ENCODE measurements at places on chromosomes 7 and 10. TPM values are rescaled to one million over a fixed set of nuclear protein-coding genes. Genes with fewer than 3 reads are reported as not detected.

Gene SYT15
- not detected for total RNA-seq

GRCh38 chr7:35026150-35026549, 11.1 kb downstream of the DPY19L1 start:
- no peak for DNase-seq

DNA sequence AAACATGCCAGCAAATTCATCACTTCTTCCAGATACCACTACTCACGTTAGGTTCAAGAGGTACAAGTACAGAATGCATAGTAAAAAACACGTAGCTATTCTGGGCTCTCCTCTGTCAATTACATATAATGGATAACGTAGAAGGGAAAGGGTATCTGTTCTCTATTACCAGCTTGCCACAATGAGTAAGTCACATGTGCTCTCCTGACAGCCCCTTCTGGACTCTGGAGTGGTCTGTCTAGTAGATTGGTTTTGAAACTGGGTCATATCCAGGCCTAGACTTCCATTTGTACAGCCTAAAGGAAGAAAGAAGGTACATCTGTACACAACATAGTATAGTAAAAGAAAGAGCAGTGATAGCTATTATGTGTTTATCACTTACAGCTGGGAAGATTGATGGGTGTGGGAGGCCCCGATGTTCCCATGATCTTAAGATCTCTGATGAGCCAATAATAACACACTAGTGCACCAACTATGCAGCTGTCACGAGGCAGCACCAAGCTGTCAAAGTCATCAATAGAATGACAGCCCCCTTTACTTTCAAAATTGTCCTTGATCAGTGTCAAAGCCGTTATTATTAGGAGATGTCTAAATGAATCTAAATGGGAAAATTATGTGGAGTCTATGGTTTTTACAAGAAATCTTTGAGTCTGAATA, 161.9 kb upstream of the AGK start:
- no peak for DNase-seq

DNA sequence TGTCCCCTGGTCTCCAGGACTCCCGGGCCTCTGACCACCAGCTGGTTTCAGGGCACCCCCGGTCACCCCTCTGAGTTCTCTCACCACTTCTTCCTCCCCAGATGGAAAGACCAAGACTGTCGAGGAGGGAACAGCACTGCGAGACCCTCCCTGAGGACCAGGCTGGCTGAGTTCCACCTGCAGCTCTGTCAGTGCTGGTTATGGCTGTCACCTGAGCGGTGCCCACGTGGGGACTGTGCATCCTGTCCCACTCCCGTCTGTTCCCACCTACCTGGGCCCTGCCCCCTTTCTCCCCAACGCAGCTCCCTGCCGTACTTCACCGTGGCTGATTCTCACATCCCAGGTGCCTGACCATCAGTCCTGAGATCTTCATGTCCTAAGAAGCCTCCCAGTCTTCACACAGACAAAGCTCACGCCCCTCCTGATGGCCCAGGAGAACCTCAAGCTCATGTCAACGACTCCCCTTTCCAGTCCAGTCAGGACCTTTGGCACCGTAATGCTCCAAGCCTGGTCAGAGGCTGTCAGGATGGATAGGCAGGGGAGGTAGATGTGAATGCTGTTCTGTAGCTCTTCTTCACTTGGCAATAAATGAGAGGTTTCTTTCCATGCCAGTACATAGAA, 159.7 kb downstream of the USP6NL start:
- DNase-seq, result no peak

DNA sequence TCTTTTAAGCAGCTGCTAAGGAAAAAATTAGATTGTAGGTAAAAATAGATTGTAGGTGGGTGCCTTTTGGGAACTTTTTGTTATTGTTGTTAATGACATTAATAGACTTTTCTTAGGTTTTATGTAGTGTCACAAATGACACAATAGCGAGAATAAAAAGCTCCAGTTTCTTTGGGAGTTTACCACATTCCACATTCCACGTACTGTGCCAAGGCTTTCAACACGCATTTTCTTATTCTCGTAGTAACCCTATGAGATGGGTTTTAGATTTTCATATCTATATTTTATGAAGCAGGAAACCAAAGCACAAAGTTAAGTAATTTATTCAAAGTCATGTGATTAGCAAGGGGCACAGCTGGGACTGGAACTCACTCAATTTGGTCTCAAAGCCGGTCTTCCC, 103.8 kb downstream of the XRCC2 start:
- DNase-seq, result no peak

GRCh38 chr10:6047847-6048246, 14.3 kb downstream of the IL2RA start:
- no peak for DNase-seq

DNA sequence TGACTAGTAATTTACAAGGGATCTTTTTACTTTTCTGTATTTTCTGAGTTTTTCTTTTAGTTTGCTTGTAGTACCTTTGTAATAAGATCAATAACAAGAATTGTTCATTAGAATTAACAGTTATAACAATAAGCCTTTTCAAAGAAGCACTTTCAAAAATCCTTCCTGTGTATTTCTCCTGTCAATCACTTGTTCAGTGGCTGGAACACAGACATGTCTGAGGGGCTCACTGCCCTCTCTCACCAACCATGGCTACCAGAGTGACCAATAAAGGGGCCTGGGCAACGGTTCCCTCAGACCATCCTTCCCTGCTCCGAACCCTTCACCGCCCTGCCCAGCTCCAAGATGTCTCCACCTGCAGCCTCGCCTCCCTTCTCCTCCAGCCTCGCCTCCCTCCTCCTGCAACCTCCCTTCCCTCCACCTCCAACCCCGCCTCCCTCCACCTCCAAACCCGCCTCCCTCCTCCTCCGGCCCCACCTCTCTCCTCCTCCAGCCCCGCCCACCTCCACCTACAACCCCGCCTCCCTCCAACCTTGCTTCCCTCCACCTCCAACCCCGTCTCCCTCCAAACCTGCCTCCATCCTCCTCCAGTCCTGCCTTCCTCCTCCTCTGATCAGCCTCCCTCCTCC, 353.4 kb downstream of the TNS3 start:
- DNase-seq, result peak; percentile 51

DNA sequence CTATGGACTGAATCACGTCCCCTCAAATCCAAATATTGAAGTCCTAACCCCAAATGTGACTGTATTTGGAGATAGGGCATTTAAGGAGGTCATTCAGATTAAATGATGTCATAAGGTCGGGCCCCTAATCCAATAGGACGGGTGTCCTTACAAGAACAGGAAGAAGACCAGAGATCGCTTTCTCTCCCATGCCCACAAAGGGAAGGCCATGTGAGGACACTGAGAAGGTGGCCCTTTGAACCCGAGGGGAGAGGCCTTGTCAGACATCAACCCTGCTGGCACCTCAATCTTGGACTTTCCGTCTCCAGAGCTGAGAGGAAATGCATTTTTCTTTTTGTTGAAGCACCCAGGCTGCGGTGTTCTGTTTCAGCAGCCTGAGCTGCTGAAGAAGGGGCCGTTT, 72.3 kb upstream of the KLF6 start:
- no peak for DNase-seq

Measured in SK-MEL-5 (cell line).